ENCODE measurements at places on chromosomes 6 and 20.

DNA sequence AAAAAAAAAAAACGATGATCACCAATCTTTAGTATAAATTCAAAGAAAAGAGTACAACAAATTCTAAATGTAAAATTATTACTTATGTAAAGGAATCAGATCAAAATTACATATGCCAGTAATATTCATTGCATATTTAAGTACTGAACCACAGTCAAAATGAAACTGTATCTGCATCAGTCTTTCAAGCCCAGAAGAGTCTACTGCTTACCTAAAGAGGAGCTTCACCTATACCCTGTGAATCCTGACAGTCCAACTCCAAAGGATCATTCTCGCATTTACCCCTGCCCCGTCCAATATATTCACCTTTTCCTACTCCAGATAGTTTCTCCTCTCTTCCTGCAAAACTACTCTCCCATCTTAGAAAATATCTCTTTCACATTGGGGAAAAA, 9.2 kb downstream of the ATG5 start:
- peak; percentile 77 for ATAC-seq

DNA sequence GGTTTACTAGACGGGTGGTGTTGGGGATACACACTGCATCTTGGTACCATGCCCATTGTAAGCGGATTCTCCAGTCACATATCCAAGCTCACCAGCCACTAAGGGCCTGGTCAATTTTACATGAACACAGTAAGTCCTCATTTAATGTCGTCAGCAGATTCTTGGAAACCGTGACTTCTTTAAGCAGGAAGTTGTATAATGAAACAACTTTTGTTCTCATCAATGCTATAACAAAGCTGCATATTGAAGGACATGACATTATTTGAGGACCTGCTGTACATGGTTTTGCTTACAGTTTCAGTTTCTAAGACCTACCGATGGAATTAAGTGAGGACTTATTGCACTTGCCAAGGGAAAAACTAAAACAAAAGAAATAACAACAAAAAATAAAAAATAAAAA, 295.6 kb downstream of the SYNE1 start:
- ATAC-seq = no peak

DNA sequence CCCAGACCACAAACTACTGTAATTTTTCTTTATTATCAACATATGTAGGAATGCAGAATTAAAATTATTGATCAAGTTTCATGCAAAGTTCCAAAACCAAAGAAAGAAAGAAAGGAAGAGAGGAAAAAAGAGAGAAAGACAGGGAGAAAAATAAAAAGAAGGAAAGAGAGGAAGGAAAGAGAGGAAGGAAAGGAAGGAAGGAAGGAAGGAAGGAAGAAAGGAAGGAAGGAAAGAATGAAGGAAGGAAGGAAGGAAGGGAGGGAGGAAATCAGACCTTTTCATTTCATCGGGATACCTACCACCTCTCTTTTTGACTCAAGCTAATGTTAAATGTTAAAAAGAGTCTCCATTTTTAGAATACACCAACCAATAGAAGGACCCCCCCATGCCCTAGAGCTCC, 31.9 kb downstream of the DCDC2 start:
- ATAC-seq = no peak

- ATAC-seq = no peak
Observed at GRCh38 chr6:45003387-45003786, 324.7 kb upstream of the RUNX2 start.

- no peak for ATAC-seq
Observed at GRCh38 chr6:56199956-56200355, 47.4 kb downstream of the COL21A1 start.

- ATAC-seq = no peak
Observed at GRCh38 chr6:43937236-43938177, 167.5 kb downstream of the VEGFA start.

- ATAC-seq = no peak
Observed at GRCh38 chr6:4901386-4902061, 102.3 kb downstream of the RPP40 start.

GRCh38 chr6:2641044-2641725, 109.5 kb downstream of the MYLK4 start:
- ATAC-seq = no peak

- no peak for ATAC-seq
Observed at GRCh38 chr6:129874837-129875236, 13.7 kb upstream of the TMEM244 start.

DNA sequence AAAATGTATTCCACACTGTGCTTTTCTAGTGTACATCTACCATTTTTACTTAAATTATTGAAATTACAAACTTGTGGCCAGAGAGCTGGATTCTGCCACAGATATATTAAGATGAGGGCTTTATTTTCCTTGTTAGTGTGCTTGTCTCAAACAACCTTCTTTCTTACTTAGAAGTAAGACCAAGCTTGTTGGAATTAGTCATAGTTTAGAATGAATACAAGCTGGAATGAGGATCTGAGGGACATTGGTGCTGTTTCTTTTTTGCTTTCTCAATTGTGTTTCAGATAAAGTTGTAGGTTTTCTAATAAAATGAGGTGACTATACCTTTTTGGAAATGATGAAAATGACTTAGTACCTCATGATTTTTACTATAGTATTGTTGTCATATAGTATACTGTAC, 40.3 kb downstream of the UBR2 start:
- ATAC-seq = no peak

GRCh38 chr6:134106702-134107101, 54.3 kb upstream of the SLC2A12 start:
- ATAC-seq = no peak

DNA sequence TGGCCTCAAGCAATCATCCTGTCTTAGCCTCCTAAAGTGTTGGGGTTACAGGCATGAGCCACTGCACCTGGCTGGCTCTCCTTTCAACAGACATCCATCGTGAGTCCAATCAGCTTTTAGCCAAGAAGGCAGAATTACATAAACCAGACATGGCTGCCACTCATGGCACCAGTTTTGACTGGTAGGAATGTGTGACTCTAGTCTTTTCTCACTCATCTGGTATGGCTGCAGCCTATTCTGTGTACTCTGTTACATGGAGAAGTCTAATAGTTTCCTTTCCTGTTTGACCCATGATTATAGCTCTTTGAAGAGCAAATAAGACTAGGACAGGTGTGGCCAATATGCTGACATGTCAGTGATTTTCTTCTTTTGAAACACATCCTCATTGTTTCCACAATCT, 27.0 kb upstream of the RNF144B start:
- ATAC-seq = no peak

- ATAC-seq = no peak
Observed at GRCh38 chr6:147833607-147834006, 325.1 kb downstream of the SAMD5 start.

- peak; percentile 85 for ATAC-seq
Observed at GRCh38 chr6:142013287-142013686, 119.4 kb upstream of the GJE1 start.

GRCh38 chr6:47363736-47364135, 54.0 kb upstream of the TNFRSF21 start:
- ATAC-seq = no peak

DNA sequence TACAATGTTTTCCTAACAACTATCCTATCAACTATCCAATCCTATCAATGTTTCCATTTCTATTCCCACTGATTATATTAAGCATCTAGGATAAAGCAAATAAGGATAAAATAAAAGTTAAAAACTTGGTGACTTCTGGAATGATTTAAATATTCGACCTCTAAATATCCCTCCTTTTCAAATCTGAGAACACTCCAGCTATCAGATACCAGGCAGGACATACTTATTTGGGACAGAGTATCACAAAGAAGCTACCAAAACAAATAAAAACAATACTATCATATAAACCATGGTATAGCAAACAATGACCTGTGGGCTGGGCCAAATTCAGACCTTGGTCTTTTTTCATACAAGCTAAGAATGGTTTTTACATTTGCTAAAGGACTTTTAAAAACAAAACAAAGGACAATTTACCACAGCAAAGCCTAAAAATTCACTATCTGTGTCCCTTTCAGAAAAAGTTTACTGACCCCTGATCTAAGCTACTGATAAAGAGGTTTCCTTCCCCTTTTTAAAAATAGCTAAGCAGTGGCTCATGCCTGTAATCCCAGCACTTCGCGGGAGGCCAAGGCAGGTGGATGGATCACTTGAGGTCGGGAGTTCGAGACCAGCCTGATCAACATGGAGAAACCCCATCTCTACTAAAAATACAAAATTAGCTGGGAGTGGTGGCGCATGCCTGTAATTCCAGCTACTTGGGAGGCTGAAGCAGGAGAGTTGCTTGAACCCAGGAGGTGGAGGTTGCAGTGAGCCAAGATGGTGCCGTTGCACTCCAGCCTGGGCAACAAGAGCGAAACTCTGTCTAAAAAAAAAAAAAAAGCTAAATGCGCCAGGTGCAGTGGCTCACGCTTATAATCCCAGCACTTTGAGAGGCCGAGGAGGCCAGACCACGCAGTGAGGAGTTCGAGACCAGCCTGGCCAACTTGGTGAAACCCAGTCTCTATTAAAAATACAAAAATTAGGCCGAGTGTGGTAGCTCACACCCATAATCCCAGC, 6.0 kb downstream of the NUP153 start:
- ATAC-seq = no peak

GRCh38 chr6:162666246-162666645, 61.3 kb downstream of the PRKN start:
- ATAC-seq = no peak

DNA sequence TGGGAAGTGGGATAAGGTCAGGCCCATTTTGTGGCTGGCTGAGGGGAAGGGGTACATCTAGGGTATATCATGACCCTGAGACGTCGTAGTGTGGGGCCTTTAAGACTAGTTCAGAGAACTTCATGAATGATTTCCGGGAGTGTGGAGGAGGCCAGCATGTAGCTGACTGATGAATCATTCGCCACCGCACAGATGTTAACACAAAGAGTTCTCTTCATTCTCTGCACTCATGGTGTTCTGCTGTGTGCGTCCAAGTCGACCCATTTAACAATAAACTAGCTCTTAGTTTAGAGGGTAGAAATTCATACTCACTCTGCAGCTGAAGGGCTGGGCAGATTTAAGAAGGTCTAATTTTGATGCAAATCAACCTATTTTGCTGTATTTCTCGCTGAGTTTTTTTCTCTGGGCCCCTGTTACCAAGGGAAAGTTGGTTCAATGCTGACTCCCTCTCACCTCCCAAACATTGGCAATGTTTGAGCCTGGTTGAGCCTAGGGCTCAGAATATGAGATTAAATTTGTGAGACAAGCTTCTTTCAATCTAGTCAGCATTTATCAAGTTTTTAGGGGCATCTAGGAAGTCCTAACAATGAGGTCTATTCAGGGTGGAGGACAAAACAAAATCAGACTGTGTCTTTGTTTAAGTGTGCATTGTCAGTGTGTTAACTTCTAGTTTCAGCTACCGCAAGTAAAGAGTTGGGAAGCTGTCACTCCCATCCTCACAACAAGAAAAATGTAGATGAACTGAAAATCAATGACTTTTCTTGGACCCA, 106.8 kb upstream of the CBLN4 start:
- ATAC-seq = no peak

DNA sequence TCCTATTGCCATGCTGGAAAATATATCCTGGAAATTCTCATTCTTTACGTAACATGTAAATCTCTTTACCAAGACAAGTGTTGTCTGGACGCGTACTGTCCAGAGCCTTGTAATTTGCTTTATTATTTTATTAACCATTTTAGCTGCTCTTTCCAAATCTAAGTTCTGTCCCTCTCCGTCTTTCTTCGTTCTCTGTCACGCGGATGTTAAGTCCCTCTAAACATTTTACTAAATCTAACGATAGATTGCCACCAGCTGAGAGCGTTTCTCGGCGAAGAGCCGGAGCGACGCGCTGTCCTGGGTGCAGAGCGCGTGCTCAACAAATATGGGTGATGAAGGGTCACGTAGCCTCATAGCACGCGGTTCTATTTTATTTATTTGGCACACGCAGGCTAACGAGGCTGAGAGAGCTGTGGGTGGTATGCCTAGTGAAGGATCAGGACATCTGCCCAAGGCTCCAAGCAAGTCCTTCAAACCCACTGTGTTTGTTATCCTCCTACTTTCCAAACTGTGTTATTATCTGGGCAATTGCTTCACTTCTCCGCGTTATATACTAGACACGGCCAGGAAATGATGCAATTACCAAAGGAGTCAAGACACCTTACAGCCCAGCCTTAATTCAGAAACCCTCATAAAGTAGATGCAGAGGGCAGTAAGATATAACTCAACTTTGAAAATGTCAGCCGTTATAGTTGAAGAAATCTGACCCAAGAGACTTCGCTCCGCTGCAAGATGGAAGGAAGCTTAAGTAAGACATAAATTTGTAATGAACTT, 10.0 kb upstream of the NCOA7 start:
- ATAC-seq = peak; percentile 76

GRCh38 chr20:48090314-48090713, 305.0 kb upstream of the SULF2 start:
- no peak for ATAC-seq

DNA sequence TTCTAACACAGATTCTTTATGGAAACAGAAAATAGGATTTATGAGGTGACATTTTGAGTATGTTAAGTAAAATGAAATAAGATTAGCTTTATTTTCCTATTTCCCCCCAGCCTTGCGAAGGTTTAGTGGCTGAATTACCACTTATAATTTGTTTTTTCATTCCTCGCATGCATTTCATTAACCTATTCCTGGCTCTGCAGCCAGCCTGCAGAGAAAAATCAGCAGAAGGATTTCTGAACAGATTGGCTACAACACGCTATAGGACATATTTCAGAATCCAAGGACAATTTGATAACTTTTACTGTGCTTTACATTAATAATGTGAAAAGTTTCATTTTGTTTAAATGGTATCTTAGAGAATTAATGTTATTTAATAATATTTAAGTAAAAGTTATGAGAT, 162.4 kb upstream of the MMS22L start:
- ATAC-seq = no peak

GRCh38 chr6:1558388-1558787, 51.3 kb upstream of the FOXC1 start:
- ATAC-seq = no peak

DNA sequence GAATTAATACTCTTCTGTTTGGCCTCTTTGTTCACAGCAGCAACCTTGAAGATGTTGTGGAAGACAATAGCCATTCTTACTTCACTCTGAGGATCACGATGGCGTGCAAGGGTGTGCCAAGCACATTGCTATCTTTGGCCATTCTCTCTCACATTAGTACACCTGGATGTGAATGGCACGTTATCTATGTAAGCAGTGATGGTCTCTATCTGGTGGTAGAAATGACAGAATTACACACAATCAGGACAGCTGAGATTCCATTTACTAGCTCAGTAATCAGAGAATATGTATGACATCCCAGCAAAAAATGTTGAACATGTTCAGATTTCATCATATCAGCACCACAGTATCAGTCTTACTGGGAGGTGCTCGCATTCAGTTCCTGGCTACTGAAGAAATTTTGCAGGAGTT, 116.2 kb downstream of the LCA5 start:
- no peak for ATAC-seq

GRCh38 chr6:67558985-67559384, 1076.1 kb upstream of the ADGRB3 start:
- no peak for ATAC-seq

- ATAC-seq = no peak
Observed at GRCh38 chr6:119590066-119590465, 240.5 kb upstream of the MAN1A1 start.

GRCh38 chr6:147586044-147586443, 77.6 kb downstream of the SAMD5 start:
- no peak for ATAC-seq

- ATAC-seq = no peak
Observed at GRCh38 chr6:135072753-135073152, 18.1 kb upstream of the HBS1L start.
